ENCODE measurements at places on chromosomes 12 and 14. TPM values are rescaled to one million over a fixed set of nuclear protein-coding genes. Genes with fewer than 3 reads are reported as not detected.

GRCh38 chr14:100844082-100844408 is 18.1 kb downstream of the MEG3 start:
- no peak for DNase-seq

Gene CNTN1
- 23.0 TPM for total RNA-seq

DNA sequence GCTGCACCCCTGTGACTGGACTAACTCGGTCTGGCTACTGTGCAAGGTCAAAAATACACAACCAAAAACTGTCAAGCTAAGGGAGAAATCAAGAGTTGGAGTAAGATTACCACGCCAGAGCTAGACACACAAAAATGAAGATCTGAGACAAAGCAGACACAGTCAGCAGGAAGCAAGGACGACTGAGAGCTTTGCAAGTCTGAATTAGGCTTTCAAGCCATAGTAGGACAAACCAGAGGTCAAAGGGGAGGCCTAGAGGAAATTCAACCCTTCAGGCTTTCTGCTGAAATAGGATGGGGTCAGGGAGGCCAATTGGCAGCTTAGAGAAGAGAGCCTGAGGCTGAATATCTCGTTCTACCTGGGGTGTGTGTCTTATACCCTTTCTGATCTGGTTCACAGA is 117.3 kb downstream of the LLPH start:
- DNase-seq, result no peak

- no peak for DNase-seq
These were observed 3.3 kb downstream of the BRMS1L start for GRCh38 chr14:35829449-35829848.

GRCh38 chr12:80655751-80656150 is 51.7 kb upstream of the MYF6 start:
- DNase-seq, result no peak

Gene AKAP6
- 79.3 TPM for total RNA-seq

GRCh38 chr12:63981343-63981742 is 136.8 kb downstream of the SRGAP1 start:
- DNase-seq, result no peak

Gene PLEKHD1
- total RNA-seq, result 0.30 TPM

- DNase-seq, result no peak
These were observed at the start of gene KRT6B for GRCh38 chr12:52452101-52452500. TSS of gene KRT6B (minus strand) at chr12:52452146. CDS start at chr12:52452078, 68 bp downstream.

Gene C3AR1
- 39.8 TPM for total RNA-seq

Measured in aorta (tissue), 5 donors.